CD4-positive, alpha-beta memory T cell (primary cell): ENCODE measurements at places on chromosomes 5 and 9.
A peak's percentile ranks its signal among the peaks of the same experiment; 100 is the strongest.

- no peak for DNase-seq
- H3K36me3 ChIP-seq = no peaks in the 10 kb centered on the region
- H3K4me3 ChIP-seq = no peak overlapping the region
- H3K27me3 ChIP-seq = no peaks in the 10 kb centered on the region
- no peak overlapping the region for H3K27ac ChIP-seq
Observed at GRCh38 chr5:122997294-122997693, 39.2 kb downstream of the PPIC start.

DNA sequence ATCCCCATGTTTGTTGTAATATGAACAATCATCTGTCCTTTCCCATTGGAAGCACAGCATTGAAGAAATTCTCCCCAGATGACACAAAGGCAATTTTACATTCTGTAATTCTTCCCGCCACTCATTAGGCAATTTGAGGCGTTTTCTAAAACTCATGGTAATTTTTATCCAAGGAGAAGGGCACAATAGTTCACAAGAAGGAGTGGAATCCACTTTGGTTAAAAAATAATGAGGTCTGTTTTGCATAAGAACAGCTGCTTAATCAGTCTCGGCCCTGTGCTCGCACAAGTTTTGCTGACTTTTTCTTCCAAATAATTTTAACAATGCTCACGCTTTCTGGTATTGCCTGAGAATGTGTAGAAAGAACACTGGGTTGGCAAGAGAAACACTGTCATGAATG, 94.0 kb downstream of the CAVIN4 start:
- no peak overlapping the region for H3K4me3 ChIP-seq
- H3K27me3 ChIP-seq = no peaks in the 10 kb centered on the region
- H3K27ac ChIP-seq = no peak overlapping the region

DNA sequence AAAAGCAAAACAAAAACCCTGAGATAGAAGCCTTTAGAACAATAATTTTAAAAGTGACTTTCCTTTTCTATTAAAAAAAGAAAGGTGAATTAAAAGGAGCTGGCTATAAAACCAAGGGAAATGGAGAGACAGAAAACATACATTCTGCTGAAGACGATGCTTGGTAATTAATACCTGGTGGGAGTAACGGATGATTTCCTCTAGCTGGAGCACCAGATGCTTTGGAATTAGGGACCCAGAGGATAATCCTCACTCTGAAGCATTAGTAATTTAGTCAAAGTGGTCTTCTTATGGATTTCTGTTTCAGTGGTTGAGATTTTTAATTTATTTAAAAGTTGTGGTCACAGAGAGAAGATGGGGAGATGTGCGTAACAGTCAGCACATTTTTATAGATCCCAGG, 982.5 kb downstream of the TLE4 start:
- no peaks in the 10 kb centered on the region for H3K36me3 ChIP-seq
- no peak overlapping the region for H3K4me3 ChIP-seq
- H3K4me1 ChIP-seq = no peaks in the 10 kb centered on the region
- H3K27ac ChIP-seq = no peak overlapping the region

DNA sequence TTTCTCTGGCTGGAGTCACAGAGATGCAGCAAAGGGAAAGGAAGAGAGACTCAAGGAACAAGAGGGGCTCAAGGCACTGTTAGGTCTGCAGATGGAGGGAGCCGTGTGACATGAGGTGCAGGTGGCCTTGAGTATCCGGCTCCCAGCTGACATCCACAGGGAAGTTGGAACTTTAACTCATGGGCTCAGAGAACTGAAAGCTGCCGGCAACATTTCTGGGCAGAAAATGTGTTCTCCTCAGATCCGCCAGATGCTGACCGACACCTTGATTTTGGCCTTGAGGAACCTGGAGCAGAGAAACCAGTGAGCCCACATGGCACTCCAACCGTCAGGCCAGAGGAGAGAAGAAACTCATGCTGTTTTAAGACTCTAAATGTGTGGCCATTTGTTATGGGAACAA, 258.1 kb upstream of the IRX2 start:
- H3K27ac ChIP-seq = no peak overlapping the region
- H3K36me3 ChIP-seq = no peaks in the 10 kb centered on the region
- DNase-seq = no peak
- H3K4me3 ChIP-seq = no peak overlapping the region
- H3K27me3 ChIP-seq = no peaks in the 10 kb centered on the region
- no peaks in the 10 kb centered on the region for H3K4me1 ChIP-seq

GRCh38 chr5:63205976-63206375, 627.4 kb downstream of the LRRC70 start:
- H3K36me3 ChIP-seq = no peaks in the 10 kb centered on the region
- no peak overlapping the region for H3K4me3 ChIP-seq
- H3K27ac ChIP-seq = no peak overlapping the region
- H3K4me1 ChIP-seq = no peaks in the 10 kb centered on the region

GRCh38 chr5:40333459-40334241, 346.1 kb upstream of the PTGER4 start:
- H3K27ac ChIP-seq = no peak overlapping the region
- H3K4me1 ChIP-seq = peaks cover 17% of the 10 kb centered on the region
- H3K36me3 ChIP-seq = no peaks in the 10 kb centered on the region
- H3K27me3 ChIP-seq = no peaks in the 10 kb centered on the region

DNA sequence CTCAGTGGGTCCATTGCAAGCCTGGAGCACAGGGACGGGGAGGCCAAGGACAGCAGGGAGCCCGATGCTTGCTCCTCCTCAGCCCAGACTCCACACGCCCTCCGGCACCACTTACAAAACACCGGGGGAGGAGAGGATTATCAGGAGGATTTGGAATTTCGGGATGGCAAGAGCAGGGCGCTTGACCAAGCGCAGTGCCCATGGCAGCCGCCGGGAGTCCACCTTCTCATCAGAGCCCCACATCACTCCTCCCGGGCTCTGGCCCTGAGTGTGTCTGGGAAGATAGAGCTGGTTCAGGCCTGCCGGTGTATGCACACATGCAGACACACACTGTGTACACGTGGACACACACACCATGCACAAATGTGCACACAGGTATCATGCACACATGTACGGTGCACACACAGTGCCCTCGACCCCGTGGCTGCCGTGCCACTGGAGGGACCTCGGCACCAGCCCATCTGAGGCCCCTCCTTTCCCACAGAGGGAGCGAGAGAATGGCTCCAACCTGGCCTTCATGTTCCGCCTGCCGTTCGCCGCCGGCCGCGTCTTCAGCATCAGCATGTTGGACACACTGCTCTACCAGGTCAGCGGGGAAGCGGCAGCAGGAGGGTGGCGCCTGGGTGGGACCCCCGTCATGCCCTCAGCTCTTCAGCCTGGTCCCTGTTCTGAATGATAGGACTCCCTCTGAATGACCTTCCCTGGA, 81.7 kb downstream of the KCNT1 start:
- no peak overlapping the region for H3K27ac ChIP-seq
- H3K27me3 ChIP-seq = no peaks in the 10 kb centered on the region

DNA sequence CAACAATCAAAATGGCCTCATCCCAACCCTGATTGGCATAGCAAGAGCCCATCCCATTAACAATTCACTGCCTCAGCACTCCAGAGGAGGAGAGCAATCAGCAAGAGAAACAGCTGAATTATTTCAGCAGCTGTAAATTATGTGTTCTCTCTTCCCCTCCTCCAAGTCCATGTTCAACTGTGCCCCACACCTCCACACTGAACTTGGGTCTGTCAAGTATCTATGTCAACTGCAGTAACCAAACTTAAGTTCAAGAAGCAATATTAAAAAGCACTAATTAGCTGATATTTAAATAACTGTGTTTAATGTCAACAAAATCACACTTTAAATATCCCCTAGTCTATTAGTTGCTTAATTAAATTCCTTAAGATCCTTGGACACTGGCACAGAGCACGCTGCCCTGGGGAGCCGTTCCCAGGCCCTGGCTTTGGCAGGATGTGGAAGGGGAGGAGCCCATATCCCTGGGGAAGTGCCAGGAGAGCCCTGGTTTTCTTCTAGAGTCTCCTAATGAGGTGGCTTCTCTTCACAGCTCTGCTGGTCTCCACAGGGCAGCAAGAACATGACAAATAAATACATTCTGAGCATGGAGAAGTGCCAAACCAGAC, 50.6 kb downstream of the SIL1 start:
- H3K36me3 ChIP-seq = no peaks in the 10 kb centered on the region
- H3K27ac ChIP-seq = no peak overlapping the region
- H3K27me3 ChIP-seq = no peaks in the 10 kb centered on the region
- no peak for DNase-seq
- no peak overlapping the region for H3K4me3 ChIP-seq

DNA sequence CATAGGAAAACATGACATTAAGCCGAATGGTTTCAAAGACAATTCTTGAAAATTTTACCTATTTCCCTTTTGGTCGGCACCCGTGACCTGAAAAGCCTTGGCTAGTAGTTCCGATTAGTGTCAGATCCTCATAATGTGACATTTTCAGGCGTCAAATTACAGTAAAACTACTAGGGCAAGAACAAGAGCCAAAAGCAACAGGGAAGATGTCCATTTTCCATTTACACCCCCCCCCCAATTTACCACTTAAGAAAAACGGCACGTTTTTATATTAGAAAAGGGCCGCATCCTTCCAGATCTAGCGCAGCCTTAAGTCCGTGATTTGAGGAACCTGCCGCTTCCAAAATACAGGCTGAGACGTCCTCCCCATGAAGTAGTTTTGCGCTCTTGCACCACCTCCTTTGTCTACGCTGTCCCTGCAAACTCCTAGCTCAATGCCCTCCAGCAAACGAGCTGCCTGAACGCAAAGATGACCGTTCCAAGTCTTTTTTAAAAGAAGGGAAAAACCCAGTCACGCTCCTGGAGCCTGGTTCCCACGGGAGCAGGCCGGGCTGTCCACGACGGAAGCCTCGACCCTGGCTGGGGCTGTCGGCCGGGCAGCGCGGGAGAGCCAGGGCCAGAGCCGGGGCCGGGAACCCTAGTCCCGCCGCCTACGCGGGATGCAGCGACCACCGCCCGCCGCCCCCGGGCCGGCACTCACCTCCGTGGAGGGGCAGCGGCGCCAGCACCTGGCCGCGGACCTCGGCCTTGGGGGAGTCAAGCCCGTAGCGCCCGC, 616 bp downstream of the RNF130 start:
- peak overlapping the region; percentile 37 for H3K4me3 ChIP-seq
- H3K36me3 ChIP-seq = no peaks in the 10 kb centered on the region
- H3K27me3 ChIP-seq = no peaks in the 10 kb centered on the region
- H3K27ac ChIP-seq = no peak overlapping the region
- DNase-seq = no peak
- H3K4me1 ChIP-seq = peaks cover 22% of the 10 kb centered on the region

DNA sequence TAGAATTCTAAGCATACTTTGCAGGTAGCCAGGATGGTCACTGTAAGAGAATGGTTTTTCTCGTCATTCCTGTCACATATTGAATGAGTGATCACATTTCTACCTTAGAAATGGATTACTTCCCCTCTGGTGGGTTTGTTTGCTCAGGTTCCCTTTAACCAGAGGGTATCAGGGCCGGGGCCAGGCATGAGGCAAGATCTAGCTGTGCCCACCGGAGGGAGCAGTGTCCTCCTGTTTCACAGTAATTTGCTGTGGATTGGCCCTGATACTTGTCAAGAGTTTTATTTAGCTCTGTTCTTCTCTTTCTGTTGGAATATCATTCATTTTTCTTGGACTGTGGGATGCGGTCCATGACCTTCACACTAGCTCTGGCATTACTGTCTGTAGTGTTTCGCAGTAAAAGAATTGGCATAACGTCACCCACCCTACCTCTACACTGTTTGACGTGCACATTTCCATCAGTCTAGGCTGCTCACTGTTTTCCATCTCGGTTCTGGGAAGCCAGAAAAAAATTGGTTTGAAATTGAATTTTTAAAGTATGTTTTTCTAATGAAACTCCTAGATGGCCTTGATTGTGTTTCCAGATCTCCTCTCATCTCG, 42.4 kb upstream of the ZBED3 start:
- H3K4me1 ChIP-seq = no peaks in the 10 kb centered on the region
- peak; percentile 5 for DNase-seq
- H3K4me3 ChIP-seq = no peak overlapping the region
- H3K36me3 ChIP-seq = no peaks in the 10 kb centered on the region
- H3K27ac ChIP-seq = no peak overlapping the region
- no peaks in the 10 kb centered on the region for H3K27me3 ChIP-seq

- no peak overlapping the region for H3K4me3 ChIP-seq
- H3K27ac ChIP-seq = no peak overlapping the region
- H3K27me3 ChIP-seq = no peaks in the 10 kb centered on the region
- H3K4me1 ChIP-seq = peaks cover 7% of the 10 kb centered on the region
- H3K36me3 ChIP-seq = no peaks in the 10 kb centered on the region
- no peak for DNase-seq
Observed at GRCh38 chr5:78404682-78405293, 44.4 kb downstream of the SCAMP1 start.

- no peaks in the 10 kb centered on the region for H3K36me3 ChIP-seq
- no peak overlapping the region for H3K27ac ChIP-seq
- H3K4me1 ChIP-seq = no peaks in the 10 kb centered on the region
Observed at GRCh38 chr9:92488681-92489550, 6.6 kb upstream of the ASPN start.

DNA sequence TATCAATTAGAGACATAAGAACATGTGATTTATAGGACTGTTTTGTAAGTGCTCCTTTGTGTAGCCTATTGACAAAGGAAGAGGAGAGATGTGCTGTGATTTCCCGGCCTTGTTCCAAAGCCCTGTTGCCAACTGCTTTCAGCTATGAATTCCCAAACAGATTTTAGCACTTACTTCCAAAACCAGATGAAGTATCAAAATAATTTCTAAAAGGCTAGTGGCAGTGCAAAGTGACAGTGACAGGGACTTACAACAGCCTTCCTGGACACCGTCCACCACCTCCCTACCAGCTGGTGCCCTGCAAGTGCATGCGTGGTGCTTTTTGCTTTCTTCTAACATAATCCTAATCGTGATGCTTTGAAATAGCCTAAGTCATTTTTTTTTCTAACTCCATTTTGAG, 254.1 kb upstream of the ACTBL2 start:
- H3K27me3 ChIP-seq = no peaks in the 10 kb centered on the region
- H3K27ac ChIP-seq = no peak overlapping the region
- H3K4me1 ChIP-seq = no peaks in the 10 kb centered on the region
- H3K4me3 ChIP-seq = no peak overlapping the region
- no peak for DNase-seq

DNA sequence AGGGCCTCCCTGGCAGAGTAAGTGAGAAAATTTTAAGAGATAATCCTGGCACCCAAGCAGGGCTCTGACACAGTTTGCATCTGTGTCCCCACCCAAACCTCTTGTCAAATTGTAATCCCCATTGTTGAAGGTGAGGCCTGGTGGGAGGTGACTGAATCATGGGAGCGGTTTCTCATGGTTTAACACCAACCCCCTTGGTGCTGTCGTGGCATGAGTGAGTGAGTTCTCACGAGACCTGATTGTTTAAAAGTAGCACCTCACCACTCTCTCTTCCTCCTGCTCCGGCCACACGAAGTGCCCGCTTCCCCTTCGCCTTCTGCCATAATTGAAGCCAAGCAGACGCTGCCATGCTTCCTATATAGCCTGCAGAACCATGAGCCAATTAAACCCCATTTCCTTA, 80.1 kb downstream of the FBXW11 start:
- no peak overlapping the region for H3K4me3 ChIP-seq
- no peaks in the 10 kb centered on the region for H3K27me3 ChIP-seq
- no peak for DNase-seq
- peaks cover 8% of the 10 kb centered on the region for H3K4me1 ChIP-seq
- H3K27ac ChIP-seq = no peak overlapping the region

GRCh38 chr5:72999916-73000315, 44.1 kb downstream of the FCHO2 start:
- no peak overlapping the region for H3K4me3 ChIP-seq
- no peak overlapping the region for H3K27ac ChIP-seq
- no peaks in the 10 kb centered on the region for H3K27me3 ChIP-seq
